ENCODE measurements at places on chromosomes 7 and 10.

DNA sequence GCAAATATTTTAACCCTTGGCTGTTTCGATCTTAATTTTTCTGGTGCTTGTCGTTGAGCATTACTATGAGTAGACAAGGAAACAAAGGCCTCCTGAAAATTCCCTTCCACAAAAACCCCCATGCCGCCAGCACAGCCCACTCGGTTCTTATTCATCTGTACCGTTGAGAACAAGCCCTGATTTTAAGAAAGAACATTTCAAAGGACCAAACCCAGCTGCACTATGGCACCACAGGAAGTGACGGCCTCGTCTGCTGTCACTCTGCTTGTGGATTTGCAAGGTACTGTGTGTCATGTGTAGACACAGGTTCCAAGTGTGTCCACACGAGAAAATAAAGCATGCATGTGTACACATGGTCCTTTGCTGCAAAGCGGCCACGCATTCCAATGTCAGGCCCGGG, 285.2 kb downstream of the DNAJB6 start:
- DNase-seq: no peak

GRCh38 chr7:73429215-73429614, 4.4 kb upstream of the FZD9 start:
- no peak for DNase-seq

DNA sequence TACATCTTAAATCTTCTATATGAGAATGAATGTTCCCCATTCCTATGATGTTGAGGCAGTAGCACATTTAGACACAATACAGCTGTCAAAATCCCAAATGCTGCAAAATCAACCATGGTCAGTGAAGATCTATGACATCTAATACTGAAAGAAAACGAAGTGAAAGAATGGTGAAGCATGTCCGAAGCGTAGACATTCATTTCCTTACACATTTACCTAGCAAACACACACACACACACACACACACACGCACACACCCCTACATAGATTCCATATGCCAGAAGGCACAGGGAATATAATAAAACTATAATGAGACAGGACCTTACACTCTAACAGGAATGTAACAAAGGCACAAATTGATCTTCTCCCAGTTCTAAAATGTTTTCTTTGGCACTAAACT, 32.5 kb downstream of the CCDC6 start:
- no peak for DNase-seq

DNA sequence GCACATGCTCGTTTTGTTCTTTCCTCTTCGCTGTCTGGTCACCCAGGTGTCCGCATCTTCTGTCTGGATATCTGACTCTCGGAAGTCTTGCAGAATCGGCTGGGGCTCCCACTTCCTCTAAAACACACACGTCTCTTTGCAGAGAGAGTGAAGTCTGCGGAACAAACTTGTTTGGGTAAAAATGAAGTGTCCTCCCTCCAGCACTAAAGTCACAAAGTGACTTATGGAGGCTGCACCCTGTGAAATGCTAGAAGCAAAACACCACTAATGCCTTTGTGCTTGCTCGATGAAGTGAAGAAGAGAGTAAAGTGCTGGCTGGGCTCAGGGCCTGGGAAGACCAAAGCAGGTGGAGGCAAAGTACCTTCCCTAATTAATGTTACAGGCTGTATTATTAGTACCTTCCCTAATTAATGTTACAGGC, 71.4 kb downstream of the FGFR2 start:
- no peak for DNase-seq

DNA sequence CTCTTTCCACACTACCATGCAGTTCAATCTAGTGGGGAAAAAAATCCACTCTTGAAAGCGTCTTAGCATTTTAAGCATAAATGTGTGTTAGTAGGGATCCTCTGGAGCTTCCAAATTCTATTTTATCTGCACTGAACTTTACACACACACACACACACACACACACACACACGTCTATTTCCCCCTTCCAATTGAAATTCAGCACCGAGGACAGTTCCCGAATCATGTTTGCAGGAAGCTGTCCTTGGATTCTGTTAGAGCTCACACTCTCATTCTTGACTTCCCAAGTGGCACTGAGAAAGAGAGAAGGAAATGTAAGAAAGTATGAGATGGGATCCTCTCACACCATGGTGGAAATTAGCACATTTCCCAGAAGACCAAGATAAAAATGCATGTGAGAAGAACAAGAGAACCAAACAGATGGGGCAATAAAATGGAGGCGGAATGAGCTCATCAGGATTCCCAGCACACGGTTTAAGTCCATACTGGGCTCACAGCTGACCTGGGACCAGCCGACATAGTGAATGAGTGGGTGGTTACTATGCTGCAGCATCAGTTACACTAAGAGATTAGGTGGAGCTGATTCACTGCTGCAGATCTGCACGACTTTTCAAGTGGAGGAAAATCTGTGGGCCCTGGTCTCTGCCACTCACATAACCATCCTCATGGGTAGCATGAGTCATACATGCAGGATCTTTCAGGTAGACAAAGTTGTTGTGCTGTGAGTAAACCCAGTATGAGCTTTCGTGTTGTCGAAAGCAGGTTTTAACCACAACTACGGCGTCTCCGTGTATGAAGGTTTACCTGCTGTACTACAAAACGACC, 3.3 kb upstream of the NPTX2 start:
- no peak for DNase-seq

GRCh38 chr7:503575-504111, 16.0 kb downstream of the PDGFA start:
- DNase-seq: no peak

GRCh38 chr10:11353006-11353896, 258.2 kb downstream of the USP6NL start:
- DNase-seq: no peak

- no peak for DNase-seq
These were observed 221.3 kb upstream of the SMIM30 start for GRCh38 chr7:113339661-113340060.

- DNase-seq: no peak
These were observed 100.8 kb upstream of the ARHGAP21 start for GRCh38 chr10:24824536-24824935.

DNA sequence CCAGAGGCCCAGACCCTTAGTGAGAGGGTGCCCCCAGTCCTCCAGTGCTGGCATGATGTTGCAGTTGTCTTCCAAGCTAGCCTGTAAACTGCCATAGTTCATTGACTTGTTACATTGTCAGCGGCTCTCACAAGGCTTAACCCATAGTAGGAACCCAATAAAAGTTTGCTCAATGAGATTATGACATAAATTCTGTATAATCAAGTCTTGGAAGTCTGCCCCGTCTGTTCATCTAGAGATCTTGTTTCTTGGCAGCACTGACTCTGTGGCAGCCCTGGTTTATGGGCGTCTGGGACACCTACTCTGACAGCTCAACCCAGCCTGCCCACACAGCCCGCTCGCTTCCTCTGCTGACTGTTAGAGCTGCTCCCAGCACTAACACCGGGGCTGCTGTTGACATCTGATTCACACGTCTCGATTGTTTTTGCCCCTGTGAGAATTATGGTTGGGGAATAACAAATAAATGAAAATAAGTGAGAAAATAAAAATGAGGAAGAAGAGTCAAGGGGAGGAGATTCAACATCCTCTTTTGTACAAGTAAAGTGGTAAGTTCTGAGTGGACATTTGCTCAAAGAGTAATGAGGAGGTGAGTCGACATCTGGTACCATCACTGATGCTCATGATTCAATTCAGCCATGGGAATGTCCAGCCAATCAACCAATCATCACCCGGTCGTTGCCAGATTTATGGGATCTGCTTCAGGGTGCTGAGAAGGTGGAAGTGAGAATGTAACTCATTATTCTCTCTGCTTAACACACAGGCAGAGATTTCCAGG, 160.8 kb downstream of the SPAG6 start:
- DNase-seq: peak; percentile 10

- DNase-seq: peak; percentile 7
These were observed 24.3 kb downstream of the TECTB start for GRCh38 chr10:112307358-112308124.

- no peak for DNase-seq
These were observed 154.4 kb upstream of the CHRM2 start for GRCh38 chr7:136714062-136714461.

- DNase-seq: no peak
These were observed 33.8 kb downstream of the MKI67 start for GRCh38 chr10:128092454-128092853.

- DNase-seq: no peak
These were observed 51.6 kb downstream of the ARMH3 start for GRCh38 chr10:102004376-102004775.

GRCh38 chr10:12974078-12974477, 27.4 kb downstream of the CCDC3 start:
- DNase-seq: no peak

- no peak for DNase-seq
These were observed 73.2 kb downstream of the AASS start for GRCh38 chr7:122070834-122071233.

DNA sequence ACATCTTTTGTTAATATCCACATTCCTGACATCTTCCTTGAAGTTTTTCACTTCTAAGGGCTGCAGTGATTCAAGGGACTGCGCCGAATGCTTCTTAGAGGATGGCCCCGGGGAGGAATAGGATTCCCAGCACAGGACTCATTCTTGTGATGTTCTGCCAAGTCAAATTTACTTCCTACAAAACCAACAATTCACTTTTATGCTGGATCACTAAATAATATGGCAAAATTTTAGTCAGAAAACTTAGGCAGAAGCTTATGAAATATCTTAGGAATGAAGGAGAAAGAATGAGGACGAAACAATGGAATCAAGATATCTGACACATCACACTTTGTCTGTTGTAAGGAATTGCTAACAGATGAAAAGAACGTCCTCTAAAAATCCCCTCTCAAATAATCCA, 151.5 kb downstream of the JAZF1 start:
- DNase-seq: no peak

GRCh38 chr10:72133517-72133916, 45.2 kb upstream of the SPOCK2 start:
- DNase-seq: no peak

DNA sequence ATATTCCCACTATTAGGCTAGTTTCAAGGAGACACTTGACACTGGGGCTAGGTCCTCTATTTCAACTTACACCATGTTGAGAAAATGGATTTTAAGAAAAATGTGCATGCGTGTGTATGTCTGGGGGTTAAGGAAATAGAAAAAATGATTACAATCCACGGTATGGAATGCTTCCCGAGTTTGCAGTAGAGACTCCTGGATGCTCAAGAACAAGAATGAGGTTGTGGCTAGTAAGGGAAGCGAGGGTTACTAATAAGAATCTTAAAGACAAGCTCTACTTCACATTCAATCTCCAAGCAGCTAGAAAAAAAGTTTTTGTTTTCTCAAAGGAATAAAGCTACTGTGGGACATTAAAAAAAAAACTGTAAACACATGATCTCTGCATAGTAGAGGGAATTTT, 54.7 kb downstream of the ANK3 start:
- DNase-seq: no peak

GRCh38 chr10:32256613-32257437, 90.1 kb downstream of the EPC1 start:
- DNase-seq: peak; percentile 40

DNA sequence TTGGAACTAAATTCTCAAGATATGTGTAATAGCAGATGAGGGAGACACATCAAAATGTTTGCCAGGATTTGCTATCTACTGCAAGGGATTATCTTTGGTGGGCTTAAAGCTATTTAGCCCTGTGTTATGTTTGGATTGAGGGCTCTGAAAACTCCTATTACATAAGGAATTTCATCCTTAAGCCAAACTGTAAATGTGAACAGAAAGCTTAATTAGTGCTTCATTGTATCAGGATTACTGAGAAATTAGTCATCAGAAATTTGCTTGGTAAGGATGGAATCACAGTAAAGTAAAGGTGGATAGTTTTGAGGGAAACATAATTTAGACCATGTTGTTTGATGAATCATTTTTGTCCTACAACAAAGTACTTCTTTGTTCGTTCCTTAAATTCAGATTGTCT, 8.3 kb downstream of the ANKRD7 start:
- DNase-seq: no peak

DNA sequence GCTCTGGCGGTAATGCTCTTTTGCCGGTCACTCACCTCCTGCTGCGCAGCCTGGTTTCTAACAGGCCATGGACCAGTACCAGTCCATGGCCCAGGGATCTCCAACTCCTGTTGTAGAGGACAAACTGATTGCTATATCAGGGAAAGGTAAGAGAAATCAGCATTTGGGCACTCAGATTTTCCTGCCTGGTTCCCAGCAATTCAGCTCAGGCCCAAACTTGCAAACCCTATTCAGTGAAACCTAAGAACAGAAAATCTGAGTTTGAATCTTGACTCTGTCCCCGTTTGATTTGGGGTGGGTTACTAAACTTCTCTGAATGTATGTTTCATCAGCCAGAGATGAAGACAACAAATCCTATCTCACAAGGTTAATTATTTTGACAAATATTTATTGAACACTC, 77.4 kb downstream of the GFRA1 start:
- no peak for DNase-seq

- no peak for DNase-seq
These were observed 16.9 kb downstream of the PCGF6 start for GRCh38 chr10:103333934-103334520.

DNA sequence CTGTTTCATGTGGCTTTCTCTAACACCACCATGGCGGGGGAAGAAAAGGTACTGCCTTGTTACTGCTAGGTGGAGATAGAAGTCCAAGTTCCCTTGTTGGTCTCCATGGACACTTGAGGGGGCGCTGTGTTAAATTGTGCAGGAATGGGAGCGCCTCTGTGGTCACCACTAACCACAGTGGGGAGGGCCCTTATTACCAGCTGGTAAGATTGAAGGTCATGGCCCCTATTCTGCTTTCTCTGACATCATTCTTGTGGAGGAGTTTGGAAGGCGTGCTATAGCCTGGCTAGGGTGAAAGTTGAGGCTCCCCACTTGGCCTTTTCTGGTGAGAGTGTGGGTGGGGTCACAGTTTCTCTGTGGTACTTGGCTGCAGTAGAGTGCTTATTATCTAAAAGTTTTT, 14.9 kb upstream of the MXI1 start:
- no peak for DNase-seq

- no peak for DNase-seq
These were observed 193.2 kb downstream of the LRMDA start for GRCh38 chr10:75624638-75625037.

DNA sequence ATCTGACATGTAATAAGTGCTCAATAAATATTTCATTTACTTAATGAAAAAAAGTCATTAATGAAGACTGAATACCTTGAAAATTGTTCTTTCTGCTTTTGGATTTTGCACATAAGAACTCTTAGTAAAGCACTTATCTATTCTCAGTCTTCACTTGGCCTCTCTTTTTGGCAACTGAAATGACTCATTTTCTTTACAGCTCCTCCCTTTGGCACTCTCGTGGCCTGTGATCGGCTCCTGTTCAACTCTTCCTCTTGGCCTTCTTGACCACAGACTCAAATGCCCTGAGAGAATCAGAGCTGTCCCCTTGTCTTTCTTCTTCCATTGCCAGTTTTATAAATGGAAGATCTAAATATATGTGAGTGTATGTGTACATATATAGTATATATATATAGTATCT, 54.2 kb downstream of the FOXP2 start:
- DNase-seq: no peak

DNA sequence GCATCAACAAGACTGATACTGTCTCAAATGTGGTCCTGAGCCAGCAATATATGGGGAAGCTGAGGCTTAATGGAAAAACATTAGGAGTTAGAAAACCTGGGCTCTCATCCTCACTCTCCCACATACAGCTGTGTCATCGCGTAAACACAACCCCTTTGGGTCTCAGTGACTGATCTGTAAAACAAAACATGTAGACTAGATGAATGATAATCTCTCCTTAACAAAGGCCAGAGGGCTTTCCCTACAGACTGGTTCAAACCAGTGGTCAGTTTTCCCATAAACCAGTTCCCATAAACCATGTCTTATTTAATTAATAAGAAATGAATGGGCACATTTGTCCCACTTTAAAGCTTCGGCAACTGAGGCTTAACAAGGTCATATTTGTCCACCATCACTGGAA, 48.1 kb downstream of the OSBPL3 start:
- DNase-seq: no peak

All from activated CD8-positive, alpha-beta memory T cell treated with anti-CD3 and anti-CD28 coated beads for 1 hour (primary cell).